ENCODE measurements at places on chromosomes 16 and 17.

- DNase-seq = no peak
These were observed 23.3 kb upstream of the ENGASE start for GRCh38 chr17:79051306-79051705.

GRCh38 chr16:2015117-2015946 lies 4.3 kb upstream of the NPW start:
- no peak for DNase-seq

GRCh38 chr17:75011401-75012095 lies 922 bp upstream of the MRPL58 start:
- no peak for DNase-seq

GRCh38 chr16:57325458-57325857 lies 33.1 kb upstream of the CCL22 start:
- DNase-seq = no peak

DNA sequence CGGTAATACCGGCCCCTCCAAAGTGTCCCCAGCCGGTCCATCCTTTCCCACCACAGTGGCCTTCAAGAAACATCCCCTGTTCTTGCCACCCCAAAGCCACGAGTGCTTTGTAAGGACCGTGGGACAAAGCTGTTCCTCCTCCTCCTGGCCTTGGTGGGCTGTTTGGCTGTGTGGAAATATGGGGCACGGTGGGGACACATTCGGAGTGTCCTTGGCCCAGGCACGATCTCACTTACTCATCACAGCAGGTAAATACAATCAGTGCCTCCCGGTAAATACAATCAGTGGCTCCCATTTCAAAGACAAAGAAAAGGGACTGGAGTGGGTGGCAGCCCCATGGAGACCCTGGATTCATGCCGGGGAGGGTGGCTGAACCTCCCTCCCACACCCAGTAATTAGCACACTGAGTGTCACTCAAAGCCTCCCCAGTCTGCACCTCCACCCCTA lies 10.4 kb downstream of the SCN4A start:
- no peak for DNase-seq

- no peak for DNase-seq
These were observed 26.4 kb downstream of the CHP2 start for GRCh38 chr16:23781176-23781575.

DNA sequence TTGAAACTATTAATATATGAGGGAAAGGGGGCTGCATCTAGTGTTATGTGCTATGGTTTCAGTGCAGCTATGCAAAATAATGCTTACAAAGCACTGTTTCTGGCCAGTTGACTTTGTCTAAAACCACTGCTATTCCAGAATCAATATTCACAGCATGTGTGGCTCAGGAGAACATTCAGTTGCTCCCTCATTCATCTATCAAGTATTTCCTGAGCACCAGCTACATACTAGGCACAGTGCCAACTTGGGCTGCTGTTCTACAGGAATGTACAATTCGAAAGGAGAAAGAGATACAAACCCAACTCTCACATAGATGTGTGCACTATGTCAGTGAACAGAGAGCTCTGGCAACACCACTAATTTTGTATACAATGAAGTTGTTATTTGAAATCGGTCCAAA lies 183.0 kb downstream of the PHKB start:
- DNase-seq = no peak

DNA sequence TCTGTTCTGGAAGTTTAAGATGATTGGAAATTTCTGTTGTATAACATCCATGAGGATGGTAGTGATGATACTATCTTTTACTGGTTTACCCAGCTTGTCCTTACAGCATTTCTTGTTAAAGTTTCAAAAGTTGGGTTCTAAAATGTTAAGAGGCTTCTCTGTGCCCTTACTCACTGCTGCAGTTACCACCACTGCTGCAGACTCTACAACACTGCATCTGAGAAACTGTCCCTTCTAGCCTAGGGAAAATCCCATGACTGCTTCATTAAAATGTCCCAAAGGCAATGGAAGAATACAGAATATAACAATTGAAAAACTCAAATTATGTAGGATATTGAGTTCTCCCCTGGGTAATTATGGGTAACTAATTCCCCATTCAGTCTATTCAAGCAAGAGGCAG lies 3.8 kb upstream of the NSRP1 start:
- no peak for DNase-seq

DNA sequence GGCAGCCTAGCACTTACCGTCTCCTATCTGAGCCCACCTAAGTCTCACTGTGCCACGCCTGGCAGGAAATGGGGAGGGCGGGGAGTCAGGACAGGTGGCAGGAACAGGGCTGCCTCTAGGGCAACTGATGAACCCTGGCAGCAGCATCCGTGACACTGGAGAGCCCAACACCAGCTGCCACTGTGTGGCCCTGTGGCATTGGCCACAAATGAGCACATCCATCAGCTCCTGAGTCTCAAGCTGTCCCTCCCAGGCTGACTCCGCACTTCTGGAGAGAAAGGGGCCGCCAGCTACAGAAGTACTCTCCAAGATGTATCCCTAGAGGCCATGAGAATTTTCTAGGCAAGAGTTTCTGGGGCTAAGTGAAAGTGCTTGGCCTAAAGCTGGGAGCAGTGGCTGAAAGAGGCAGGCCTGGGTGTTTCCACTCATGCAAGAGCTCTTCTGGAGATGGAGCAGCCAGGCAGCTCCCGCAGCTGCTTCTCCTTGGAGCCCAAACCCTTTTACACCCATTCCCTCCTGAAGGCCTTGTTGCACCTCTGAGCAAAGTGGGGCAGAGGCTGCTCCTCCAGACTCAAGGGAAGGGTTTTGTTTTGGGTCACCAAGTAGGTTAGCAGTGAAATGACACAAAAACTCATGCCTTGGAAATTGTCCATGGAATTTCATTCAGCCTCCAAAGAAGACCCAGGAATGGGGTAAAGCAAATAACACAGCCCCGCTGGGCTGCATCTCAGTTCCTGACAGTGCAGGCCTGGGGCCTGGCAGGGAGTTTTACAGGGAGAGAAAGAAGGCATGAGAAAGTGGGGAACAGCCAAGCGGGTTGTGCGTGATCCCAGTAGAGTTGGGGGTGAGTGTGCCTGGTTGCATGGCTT lies 25.8 kb downstream of the PEMT start:
- DNase-seq = no peak

DNA sequence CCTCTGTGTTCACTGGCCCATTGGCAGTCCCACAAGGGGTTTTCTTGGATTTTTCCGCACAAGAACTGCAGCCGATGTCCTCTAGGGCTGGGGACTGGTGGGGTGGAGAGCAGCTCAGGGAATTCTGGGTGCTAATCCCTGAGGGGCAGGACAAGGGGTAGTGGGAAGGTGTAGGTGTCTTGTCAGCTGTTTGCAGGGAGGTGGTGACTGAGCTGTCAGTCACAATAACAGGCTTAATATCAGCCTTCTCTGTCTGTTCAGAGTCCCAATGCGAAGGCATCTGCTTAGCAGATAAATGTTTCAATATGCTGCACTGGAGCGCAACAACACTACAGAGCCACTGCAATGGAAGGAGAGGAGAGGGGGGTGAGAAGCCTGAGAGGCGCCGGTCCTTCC lies 10.1 kb upstream of the DHRS13 start:
- DNase-seq = no peak

- no peak for DNase-seq
These were observed 273.0 kb downstream of the CEP112 start for GRCh38 chr17:65918916-65919315.

DNA sequence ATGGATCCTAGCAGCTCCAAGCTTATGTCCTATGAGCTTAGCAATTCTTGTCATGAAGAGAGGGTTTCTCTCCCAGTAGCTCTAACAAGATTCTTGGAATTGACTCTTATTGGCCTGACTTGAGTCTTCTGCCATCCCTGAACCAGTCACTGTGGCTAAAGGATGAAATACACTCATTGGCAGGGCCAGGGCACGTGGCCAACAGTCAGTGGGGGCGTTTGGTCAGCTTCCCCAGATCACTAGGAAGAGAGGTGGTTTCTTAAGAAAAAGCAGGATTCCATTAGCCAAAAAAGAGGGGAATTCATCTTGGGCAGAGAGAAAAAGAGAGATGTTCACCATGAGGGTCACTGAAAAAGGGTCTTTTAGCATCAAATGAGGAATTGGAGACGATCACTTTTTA lies 363.2 kb downstream of the SNX29 start:
- no peak for DNase-seq

DNA sequence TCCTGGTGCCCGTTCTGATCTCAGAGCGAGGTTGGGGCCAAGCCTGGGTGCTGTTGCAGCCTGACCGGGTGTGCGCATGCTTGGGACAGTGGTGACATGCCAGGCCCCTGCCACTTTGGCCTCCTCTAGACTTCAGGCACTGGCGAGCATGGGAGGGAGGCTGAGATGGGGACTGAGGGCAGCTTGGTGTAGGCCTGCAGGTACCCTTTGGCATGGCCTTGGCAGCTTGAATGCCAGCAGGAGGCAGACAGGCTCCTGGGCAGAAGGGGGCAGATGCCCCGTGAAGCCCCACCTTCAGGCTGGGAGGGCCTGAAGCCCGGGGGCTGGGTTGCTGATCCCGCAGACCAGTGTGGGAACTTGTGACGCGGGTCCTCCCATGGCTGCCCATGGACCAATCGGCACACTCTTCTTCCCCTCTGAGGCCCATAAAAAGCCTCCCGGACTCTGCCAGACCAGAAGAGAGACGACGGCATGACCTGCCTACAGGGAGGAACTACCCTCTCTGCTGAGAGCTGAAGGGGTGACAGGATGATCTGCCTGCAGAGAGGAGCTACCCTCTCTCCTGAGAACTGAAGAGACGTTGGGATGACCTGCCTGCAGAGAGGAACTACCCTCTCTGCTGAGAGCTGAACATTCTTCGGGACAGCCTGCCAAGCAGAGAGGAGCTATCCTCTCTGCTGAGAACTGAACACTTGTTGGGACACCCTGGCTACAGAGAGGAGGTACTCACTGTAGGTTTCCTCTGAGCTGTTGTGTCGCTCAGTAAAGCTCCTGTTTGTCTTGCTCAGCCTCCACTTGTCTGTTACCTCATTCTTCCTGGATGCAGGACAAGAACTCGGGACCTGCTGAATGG lies 17.5 kb downstream of the RHOT1 start:
- no peak for DNase-seq

DNA sequence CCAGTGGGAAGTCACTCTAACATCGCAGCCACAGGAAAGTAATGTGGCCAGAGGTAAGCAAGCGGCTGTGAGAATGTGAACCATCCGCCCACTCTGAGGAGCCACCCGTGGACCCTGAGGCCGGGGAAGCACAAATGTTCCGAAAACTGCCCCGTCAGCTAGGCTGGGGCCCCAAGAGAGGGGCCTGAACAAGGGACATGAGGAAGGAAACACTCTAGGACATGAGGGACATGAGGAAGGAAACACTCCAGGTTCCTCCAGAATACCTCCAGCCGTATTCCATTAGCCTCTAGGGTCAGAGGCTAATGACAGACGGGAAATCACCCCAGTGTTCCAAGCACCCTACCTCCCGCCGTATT lies 317 bp downstream of the TEFM start:
- no peak for DNase-seq

DNA sequence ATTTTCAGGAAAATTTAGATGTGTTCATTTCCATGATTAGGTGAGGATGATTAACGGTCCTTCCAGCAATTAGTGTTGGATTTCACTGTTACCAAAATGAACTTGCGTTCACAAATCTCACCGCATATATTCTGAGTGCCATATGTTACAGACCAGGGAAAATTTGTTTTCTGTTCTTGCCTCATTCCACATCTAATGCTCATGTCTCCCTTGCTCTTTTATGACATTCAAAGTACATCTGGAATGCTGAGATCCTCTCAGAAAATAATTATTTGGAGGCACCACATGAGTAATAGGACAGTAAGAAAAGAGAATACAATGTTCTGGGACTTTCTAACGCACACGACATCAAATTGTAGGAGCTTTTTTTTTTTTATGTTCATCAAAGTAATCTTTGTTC lies 406.5 kb downstream of the SHISA9 start:
- no peak for DNase-seq

GRCh38 chr17:73508057-73508930 lies 136.0 kb downstream of the SDK2 start:
- DNase-seq = no peak

DNA sequence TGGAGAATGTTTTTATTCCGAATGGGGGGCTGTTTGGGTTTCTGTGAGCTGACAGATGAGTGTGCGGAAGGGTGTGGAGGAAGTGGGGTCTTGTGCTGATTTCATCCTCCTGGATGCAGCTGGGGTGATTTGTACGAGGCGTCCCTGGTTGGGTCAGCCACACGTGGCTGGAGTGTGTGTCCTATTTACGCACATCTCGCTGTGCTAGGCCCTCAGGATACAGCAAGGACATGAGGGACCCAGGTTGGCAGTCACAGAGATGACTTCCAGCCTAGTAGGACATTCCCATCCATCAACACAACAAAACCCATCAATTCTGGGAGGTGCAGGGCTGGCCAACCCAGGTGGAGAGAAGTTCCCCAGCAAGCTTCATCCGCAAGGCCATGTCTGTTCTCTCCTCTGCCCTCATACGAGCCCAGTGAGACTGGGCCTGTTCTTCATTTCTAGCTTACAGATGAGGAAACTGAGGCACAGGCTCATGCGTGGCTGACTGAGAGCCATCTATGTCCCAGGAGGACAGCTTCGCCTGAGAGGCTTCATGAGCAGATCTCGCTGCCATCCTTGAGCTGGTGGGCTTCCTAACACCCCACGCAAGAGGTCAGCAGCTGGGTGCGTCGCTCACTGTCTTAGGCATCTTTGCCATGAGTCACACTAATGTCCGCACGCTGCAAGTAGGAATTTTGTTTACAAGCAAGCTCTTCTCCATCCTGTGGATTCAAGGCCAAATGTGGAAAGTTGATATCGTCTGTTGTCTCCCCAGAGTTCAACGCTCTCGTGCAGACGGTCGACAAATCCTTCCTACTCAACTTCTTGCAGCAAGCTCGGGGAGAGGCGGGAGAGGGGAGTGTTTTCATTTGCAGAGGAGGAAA lies 24.4 kb downstream of the IRF8 start:
- no peak for DNase-seq

DNA sequence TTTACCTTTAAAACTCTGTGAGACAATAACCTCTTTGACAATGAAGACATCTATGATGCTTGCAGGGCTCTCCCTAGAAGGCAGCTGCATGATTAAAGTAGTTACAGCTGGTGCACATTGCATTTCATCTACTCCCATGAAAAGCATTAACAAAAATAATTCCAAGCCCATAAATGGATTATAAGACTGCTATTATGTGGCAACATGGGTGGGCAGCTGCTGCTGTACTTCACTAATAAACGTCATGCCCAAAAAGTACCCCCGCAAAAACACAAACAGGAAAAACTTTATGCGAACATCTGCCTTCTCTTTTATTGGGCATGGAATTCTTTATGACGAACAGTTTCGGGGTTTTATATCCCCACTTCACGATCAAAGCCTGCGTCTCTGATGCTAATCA lies 224.9 kb downstream of the CA10 start:
- DNase-seq = no peak

DNA sequence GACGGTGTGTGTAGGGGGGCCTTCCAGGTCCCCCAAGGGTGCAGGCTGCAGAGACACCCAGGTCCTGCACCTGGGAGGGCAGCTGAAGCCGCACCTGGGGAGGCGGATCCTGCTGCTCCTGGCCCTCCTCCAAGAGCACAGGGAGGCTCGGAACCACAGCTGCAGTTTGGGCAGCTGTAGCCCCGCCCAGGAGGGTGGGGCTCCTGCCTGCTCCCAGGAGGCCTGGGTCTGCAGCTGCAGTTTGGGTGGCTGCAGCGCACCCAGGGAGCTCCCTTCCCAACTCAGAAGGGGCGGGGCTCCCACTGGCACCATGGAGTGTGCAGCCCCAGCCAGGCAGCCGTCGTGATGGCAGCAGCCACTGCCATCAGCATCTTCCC lies 69.4 kb upstream of the NKD1 start:
- no peak for DNase-seq
